ENCODE measurements at places on chromosomes 7 and 10. TPM values are rescaled to one million over a fixed set of nuclear protein-coding genes. Genes with fewer than 3 reads are reported as not detected.
A peak's percentile ranks its signal among the peaks of the same experiment; 100 is the strongest.

GRCh38 chr10:79446758-79447084, 1.3 kb upstream of the ZCCHC24 start:
- peak; percentile 76 for DNase-seq

DNA sequence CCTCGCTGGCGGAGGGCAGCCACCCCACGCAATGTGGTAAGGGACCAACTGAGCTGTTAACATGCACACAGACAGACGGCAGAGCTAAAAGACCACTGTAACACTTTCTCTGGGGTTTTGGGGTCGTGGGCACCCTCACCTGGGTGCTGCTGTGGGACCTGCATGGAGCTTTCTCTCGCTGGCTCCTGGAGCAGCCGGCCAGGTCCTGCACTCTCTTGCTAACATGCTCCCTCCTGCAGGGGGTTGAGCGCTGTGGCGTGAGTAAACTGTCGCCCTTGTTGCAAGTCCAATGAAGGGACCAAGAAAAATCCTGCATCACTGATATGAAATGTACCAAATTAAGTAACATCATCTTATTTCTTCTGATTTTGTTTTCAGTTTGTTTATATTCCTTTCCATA, 92.0 kb downstream of the ADK start:
- no peak for DNase-seq

GRCh38 chr7:11716185-11716584, 115.8 kb downstream of the THSD7A start:
- DNase-seq, result peak; percentile 39

- no peak for DNase-seq
Observed at GRCh38 chr7:30797176-30798040, 26.2 kb downstream of the MINDY4 start.

- no peak for DNase-seq
Observed at GRCh38 chr7:101942603-101943210, 125.3 kb downstream of the CUX1 start.

- no peak for DNase-seq
Observed at GRCh38 chr7:20185988-20186387, 31.2 kb downstream of the MACC1 start.

DNA sequence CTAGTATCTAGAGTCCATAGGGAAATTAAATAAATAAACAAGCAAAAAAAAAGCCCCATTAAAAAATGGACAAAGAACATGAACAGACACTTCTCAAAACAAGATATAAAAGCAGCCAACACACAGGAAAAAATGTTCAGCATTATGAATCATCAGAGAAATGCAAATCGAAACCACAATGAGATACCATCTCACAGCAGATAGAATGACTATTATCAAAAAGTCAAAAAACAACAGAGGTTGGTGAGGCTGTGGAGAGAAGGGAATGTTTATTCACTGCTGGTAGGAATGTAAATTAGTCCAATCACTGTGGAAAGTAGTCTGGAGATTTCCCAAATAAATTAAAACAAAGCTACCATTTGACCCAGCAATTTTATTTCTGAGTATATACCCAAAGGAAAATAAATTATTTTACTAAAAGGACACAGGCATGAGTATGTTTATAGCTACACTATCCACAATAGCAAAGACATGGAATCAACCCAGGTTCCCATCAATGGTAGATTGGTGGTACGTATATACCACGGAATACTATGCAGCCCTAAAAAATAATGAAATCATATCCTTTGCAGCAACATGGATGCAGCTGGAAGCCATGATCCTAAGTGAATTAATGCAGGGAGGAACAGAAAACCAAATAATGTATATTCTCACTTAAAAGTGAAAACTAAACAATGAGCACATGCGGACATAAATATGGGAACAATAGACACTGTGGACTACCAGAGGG, 366.5 kb upstream of the SEMA3C start:
- DNase-seq, result no peak

Gene IL2RA
- 0.32 TPM for total RNA-seq

DNA sequence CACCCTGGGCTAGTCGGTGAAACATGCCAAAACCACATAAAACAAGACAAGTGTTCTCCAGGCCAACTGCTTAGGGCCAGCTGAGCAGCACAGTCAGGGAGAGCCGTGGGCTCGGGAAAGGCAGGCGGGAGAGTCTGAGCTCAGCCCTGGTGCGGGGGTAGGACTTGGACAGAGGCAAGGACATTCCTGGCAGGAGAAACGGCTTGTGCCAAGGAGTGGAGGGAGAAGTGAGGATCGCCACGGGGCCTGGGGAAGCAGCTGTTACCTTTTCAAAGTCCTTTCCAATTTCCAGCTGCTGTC, 4.2 kb downstream of the ELN start:
- peak; percentile 68 for DNase-seq

GRCh38 chr7:2123360-2123759, 109.4 kb downstream of the MAD1L1 start:
- DNase-seq, result no peak

- no peak for DNase-seq
Observed at GRCh38 chr10:5064656-5065055, 29.6 kb upstream of the AKR1C3 start.

GRCh38 chr7:150784120-150784736, 15.9 kb downstream of the TMEM176B start:
- no peak for DNase-seq

Data from heart left ventricle (tissue), 16 donors.